T-helper 2 cell (primary cell): ENCODE measurements at places on chromosomes 5 and 9.

DNA sequence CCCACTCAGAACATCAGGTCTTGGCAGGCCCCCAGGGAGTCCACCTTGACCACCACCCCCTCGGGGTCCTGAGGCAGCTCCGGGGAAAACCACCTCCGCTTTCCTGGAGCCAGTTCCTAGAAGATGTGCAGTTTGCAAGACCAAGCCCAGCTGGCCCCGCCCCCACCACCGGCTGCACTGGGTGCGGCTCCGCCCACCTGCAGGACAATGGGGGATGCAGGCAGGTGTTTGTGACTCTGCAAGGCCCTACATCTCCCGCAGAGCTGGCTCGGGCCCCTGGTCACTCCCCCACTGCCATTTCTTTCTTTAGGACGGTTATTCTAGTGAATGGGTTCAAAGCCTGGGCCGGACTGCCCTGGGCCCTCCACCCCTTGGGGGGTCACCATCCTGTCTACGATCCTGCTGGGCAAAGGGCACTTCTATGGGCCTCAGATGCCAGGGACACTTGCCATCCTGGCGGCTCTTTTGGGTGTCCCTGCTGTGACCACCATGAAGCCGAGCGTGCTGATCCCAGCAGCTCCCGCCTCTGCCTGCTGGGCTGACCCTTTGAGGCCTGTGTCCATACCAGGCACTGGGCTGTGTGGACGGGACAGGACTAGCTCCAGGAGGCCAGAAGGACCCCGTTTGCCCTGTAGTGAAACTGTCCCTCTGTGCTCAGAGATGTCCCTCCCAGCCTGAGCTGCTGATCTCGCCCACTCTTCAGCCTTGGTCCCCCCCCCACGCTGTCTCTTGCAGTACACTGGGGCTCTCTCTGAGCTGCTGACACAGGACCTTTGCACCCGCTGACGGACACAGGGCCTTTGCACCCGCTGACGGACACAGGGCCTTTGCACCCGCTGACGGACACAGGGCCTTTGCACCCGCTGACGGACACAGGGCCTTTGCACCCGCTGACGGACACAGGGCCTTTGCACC, 5.9 kb upstream of the NACC2 start:
- no peak for DNase-seq

GRCh38 chr9:17462869-17463464, 115.9 kb upstream of the SH3GL2 start:
- peak; percentile 25 for DNase-seq

DNA sequence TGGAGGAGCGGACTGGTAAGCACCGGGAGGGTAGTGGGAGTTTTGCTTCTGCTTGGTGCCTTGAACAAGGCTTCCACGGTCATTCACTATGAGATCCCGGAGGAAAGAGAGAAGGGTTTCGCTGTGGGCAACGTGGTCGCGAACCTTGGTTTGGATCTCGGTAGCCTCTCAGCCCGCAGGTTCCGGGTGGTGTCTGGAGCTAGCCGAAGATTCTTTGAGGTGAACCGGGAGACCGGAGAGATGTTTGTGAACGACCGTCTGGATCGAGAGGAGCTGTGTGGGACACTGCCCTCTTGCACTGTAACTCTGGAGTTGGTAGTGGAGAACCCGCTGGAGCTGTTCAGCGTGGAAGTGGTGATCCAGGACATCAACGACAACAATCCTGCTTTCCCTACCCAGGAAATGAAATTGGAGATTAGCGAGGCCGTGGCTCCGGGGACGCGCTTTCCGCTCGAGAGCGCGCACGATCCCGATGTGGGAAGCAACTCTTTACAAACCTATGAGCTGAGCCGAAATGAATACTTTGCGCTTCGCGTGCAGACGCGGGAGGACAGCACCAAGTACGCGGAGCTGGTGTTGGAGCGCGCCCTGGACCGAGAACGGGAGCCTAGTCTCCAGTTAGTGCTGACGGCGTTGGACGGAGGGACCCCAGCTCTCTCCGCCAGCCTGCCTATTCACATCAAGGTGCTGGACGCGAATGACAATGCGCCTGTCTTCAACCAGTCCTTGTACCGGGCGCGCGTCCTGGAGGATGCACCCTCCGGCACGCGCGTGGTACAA, 556 bp downstream of the PCDHGC3 start:
- no peak for DNase-seq

- no peak for DNase-seq
Measured at GRCh38 chr9:109192732-109193361, 25.8 kb upstream of the FRRS1L start.

- DNase-seq: no peak
Measured at GRCh38 chr9:99485459-99485858, 263.4 kb downstream of the SEC61B start.

GRCh38 chr9:129125478-129125877, 14.3 kb downstream of the PTPA start:
- no peak for DNase-seq

DNA sequence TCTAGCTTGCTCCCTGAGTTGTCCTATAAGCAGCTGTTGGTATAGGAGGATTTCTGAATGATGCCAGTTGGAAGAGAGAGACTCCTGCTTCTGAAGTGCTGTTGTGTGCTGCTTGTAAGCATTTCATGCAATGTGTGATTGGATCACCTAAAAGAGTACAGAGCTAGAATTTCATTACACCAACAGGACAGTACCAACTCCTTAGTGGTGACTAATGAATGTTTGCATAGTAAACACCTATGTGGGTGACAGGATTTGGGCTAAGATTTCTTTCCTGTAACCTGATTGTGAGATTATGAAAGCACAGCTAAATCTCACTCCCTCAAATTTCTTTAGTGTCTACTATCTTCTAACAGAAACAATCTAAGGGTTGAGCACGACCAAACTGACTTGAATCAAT, 67.0 kb downstream of the GCNT1 start:
- DNase-seq: no peak

- no peak for DNase-seq
Measured at GRCh38 chr5:90792725-90793124, 234.1 kb downstream of the ADGRV1 start.

- DNase-seq: no peak
Measured at GRCh38 chr9:28750136-28750535, 1176.9 kb upstream of the C9orf72 start.

DNA sequence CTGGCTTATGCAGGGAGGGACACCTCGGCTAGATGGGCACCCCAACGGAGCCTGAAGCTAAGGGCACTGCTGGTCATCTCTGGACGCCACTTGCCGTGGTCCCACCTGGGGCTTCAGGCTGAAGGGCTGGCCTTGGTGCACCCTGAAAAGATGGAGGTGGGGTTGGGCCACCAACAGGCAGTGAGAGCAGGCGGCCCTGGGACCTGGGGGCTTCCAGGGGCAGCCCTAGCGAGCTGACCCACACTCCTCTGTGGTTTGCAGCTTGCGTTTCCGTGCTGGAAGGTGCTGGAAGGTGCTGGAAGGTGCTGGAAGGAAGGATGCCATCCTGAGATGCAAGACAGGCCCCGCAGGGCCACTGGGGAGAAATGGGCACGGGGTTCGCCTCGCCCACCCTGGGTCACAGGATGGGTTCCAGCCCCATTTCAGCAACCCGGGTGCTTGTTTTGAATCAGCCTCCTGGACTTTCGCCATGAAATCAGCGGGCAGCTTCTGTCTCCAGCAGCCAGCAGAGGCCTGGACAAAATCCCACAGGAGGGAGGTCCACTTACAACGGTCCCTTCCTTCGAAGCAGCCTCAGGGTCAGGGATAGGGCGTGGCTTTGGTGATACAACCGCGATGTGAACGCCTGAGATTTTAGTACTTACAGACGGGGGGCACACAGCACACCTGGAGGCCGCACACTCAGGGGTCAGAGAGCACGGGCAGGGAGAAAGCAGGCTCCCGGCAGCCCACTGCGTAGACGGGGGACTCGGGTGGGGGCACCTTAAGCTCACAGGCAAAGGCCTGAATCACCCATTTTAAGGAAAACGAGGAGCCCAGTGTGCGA, 303.1 kb upstream of the IRX4 start:
- DNase-seq: no peak

- no peak for DNase-seq
Measured at GRCh38 chr5:548256-548655, 24.0 kb upstream of the SLC9A3 start.

DNA sequence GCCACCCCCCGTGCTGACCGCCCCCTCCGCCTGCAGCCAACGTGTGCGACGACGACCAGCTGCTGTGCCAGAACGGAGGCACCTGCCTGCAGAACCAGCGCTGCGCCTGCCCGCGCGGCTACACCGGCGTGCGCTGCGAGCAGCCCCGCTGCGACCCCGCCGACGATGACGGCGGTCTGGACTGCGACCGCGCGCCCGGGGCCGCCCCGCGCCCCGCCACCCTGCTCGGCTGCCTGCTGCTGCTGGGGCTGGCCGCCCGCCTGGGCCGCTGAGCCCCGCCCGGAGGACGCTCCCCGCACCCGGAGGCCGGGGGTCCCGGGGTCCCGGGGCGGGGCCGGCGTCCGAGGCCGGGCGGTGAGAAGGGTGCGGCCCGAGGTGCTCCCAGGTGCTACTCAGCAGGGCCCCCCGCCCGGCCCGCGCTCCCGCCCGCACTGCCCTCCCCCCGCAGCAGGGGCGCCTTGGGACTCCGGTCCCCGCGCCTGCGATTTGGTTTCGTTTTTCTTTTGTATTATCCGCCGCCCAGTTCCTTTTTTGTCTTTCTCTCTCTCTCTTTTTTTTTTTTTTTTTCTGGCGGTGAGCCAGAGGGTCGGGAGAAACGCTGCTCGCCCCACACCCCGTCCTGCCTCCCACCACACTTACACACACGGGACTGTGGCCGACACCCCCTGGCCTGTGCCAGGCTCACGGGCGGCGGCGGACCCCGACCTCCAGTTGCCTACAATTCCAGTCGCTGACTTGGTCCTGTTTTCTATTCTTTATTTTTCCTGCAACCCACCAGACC, 80.2 kb downstream of the NTNG2 start:
- peak; percentile 73 for DNase-seq

DNA sequence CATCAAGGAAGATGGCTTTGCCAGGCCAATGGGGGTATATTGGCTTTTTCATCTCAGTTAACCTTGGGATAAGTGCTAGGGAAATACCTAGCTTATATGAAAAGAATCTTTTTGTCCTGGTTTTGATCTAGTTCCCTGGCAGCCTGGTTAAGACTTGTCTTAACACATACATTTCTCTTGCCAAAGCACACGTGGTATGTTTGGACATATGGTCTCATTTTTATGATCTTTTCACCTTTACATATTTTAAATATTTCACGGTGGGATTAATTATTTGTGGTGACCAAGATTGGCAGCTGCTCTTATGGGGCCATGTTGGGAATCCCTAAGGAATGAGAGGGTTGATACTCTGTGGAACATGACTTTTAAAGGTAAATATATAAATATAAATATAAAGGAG, 312.5 kb downstream of the NPR3 start:
- no peak for DNase-seq

GRCh38 chr9:78707080-78707479, 410.2 kb downstream of the PSAT1 start:
- no peak for DNase-seq

DNA sequence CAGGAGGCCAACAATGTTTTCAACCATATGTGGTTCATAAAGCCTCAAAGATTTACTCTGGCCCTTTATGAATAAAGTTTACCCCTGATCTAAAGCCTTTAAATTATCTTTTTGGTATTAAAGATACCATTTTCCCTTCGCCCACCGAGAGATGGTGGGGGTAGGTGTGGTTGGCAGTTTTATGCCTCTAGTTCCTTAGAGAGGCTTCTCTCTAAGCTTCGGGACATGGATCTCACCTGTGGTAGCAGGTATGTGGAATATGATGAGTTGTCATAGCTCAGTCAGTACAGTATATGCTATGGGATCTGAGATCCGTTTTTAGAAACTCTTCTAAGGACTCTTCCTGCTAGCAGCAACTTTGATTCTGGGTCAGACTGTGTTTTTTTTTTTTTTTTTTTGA, 2.3 kb downstream of the UQCRQ start:
- no peak for DNase-seq

- DNase-seq: no peak
Measured at GRCh38 chr5:78567617-78568016, 81.0 kb downstream of the LHFPL2 start.

- no peak for DNase-seq
Measured at GRCh38 chr9:70947511-70947910, 173.9 kb downstream of the TRPM3 start.

DNA sequence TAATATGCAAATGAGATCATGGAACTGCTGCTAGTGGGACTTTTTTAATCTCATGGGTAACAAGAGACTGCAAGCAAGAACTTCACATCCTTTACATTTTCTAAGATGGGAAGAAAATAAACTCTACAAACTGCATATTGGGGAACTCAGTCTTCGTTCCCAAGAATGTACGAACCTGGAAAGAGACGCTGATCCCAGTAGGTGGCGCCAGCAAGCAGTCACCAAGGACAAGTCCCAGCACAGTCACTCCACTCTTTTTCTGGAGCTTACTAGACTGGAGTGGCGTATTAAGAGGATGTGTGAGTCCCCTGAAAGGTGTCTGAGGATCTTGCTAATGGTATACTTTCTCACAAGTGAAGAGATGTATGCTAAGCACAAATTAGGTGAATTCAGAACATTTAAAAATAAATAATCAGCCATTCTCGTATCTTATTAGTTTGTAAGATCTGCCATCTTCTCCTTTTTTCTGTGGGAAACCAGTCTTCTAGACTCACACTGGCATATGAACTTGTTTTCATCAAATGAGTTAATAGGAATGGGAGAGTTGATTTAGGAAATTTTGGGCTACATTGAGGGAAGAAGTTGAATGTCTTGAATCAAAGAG, 16.0 kb upstream of the PUM3 start:
- no peak for DNase-seq

DNA sequence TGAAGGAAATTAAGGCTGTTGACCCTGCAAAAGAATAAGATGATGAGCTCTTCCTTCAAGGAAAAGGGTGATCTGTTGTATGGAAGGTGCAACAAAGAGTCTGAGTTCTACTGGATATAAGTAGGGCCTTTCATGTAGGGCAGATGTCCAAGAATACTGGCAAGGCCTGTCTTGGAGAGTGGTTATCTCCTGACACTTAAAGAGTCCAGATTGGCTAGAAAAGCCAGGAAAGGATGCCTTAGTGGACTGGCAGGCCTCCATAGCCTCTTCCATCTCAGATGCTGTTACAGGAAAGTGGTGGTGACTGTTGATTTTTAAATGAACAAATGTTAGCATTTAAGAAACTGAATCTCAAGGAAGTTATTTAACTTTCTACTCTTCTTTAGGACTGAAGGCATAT, 396.2 kb downstream of the RAB3C start:
- no peak for DNase-seq

- DNase-seq: no peak
Measured at GRCh38 chr5:71972777-71973473, 134.3 kb upstream of the MAP1B start.

DNA sequence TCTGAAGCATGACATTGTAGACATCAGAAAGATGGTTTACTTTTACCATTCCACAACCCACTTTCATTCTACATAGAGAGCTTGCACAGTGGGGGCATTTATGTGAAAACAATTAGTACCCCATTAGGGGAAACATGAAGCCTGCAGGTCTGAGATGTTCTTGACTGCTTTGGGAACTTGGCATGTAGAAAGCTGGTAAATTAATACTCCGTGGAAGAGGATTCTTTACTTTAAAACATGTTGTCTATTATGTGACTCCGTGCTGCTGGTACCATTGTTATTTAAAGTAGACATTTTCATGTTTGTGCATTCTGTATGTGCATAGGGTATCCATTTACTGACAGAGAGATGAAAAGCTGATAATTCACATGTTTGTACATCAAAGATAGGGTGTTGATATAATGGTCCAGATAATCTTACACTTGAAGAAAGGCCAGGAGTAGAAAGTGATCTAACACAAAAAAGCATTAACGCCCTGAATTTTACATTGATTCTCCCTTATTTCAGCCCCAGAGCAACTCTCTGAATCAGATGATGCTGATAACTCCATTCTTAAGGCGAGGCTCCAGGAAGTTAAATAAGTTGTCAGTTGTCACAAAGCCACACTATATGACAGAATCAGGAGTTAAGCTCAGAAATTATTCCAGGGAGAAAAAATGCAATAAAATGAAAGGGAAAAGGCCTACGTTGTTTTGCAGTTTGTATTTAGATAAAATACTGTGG, 50.1 kb upstream of the CD180 start:
- DNase-seq: no peak
